ENCODE measurements at places on chromosomes 13 and 19.

DNA sequence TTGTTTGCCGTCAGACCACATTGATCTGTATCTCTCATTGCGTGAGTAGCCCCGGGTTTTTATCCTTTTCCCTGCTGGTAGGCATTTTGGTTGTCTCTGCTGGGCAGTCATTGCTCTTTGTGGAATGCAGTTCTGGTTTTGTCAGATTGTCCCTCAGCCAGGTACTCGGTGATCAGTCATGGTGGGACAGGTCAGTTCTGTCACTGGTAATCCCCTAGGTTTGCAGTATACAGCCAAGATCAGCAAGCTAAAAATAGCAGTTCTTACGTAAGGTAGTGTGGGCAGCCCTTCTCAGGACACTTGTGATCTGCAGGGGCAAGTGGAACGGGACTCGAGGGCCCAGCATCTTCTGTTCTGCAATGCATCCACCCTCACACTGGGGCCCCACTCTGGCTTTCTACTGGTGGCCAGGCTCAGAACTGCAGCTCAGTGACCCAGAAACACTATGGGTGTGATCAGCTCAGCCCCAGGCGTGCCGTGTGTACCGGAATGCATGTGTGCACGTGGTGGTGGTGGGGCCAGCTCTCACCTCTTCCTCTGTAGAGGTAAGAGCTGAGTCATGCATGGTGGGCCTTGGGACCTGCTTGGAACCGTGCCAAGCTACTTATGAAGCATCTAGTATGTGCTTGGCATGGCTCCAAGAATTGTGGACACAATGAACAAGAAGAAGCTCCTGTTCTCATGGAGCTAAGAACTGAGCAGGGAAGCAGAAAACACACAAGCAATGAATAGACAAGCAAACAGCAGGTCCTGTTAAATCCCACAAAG lies 6.3 kb downstream of the PLEKHF1 start:
- no peak for DNase-seq

DNA sequence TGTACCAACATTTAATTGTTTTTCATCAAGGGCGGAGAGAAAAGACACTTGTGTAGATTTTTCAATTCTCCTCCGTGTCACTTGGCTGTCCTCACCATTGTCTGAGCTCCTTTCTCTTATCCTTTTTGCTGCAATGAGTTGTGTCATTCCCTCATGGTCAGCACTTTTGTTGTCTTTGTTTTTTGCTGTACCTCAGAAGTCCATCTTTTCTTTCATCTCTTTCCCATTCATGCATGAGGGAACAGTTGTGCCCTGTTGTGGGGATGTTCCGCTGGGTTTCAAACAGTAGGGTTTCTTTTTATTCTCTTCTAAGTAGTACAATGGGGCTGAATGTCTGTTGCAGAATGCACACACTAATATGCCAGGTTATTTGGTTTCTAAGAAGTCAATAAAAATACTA lies 222.6 kb downstream of the TM9SF2 start:
- DNase-seq = no peak

GRCh38 chr13:30984620-30985019 lies 52.2 kb downstream of the TEX26 start:
- no peak for DNase-seq

DNA sequence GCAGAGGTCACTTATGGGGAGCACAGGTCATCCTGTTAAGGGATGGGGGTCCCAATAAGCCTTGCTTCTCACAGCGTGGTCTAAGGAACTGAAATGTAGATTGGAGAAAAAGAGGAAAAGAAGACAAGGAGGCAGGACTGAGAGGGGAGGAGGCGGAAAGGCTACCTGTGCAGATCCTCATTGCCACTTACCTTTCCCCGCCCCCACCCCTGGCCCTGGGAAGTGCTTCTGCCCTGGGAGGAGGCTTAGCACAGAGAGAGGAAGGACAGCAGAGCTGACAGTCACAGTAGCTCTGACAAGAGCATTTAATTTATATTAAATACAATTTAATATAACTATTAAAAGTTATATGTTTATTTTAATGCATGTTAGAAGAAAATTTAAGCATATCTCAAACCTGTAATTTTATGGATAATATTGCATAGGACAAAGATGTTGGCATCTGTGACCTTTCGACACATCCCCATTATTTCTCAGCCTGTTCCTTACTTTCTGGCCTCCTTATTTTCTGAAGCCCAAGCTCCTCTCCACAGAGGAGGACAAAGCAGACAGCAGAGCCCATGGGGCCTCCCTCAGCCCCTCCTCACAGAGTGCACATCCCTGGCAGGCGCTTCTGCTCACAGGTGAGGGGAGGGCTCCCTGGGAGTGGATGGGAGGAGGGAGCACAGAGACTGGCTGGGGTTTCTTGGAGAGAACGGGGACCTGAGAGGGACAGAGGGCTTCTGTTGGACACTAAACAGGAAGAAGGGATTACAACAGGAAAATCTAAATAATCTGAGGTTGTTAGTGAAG lies 23.4 kb downstream of the CEACAM21 start:
- DNase-seq = no peak

DNA sequence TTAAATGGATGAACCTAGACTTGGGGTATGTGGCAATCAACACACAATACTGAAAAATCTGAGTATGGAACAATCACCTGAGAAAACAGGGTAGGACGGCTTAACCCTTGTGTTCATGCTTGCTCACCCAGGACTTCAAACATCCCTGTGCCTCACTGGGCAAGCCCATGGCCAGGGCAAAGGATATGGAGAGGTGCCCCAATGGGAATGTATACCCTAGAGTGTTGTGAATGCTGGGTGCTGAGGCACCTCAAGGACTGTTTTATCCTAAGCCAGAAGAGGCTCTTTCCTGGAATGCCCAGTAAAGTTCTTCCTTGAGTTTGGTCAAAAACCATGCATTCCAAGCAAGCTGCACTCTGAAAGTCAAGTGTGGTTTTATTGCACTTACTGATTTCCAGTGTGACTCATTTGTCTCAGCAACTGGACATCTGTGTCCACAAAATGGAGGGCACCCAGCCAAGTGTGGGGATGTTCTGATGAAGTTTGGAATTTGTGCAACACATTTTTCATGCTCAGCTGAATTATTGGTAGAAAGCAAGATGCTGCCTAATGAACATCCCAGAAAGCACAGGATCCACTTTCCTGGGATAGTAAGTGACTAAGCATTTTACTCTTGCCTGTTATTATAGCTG lies 531.3 kb downstream of the RFC3 start:
- DNase-seq = peak; percentile 95

- DNase-seq = no peak
These were observed 3.7 kb downstream of the TNFSF9 start for GRCh38 chr19:6534451-6535093.

- no peak for DNase-seq
These were observed 71.3 kb downstream of the PTPRS start for GRCh38 chr19:5269279-5269678.

DNA sequence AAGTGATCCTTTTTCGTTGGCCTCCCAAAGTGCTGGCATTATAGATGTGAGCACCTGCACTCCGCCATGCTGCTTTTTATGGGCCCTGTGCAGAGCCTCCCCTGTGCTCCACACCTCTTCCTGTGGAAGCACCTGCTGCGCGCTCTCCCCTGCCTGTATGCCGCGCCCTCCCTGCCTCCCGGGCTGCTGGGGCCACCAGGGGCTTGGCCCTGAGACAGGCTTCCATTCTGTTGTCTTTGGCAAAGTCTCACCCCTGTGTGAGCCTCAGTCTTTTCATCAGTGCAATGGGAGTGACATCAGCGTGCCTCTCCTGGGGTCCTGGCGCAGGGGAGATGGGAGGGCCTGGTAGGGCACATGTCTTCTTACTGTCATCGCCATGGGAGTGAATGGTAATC lies 1.3 kb downstream of the FAM174C start:
- no peak for DNase-seq

DNA sequence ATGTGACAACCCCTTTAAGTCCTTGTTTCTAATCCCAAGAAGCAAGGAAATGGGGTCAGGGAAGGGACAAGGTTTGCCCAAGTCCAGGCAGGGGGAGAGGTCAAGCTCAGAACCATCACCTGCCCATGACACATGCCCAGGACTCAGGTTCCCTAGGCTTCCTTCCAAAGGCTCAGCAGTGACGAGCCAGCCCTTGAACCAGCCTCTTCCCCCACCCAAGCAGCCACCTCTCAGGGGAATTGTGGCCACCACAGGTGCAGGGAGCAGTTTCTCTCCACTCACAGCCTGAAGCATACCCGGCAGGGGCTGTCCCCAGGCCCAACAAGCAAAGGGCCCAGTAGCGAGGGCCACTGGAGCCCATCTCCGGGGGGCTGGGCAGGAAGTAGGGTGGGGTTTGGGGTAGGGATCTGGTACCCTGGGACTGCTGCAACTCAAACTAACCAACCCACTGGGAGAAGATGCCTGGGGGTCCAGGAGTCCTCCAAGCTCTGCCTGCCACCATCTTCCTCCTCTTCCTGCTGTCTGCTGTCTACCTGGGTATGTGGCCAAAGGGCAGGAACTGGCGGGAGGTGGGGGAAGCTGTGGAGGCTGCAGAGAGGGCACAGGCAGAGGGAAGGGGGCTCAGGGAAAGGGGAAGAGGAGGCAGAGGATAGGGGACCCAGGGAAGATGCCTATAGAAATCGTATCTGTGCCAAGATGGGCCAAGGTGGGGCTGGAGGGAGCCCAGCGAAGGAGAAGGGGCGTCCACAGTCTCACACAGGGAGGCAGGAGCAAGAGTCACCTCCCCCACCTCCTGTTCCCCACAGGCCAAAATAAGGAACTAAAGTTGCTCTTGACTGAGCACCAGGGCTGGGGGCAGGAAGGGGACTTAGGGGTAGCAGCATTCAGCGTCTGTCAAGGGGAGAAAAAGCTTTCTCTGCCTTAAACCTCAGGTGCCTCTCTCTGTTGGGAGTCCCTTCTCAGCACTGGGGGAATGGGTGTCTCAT lies at the start of gene CD79A:
Gene CD79A, plus strand, starts transcription at position 433 of the 986 bp plus-strand sequence. Its CDS starts 26 bp downstream, at position 459.
- no peak for DNase-seq

- DNase-seq = peak; percentile 61
These were observed 129.7 kb downstream of the SLC7A1 start for GRCh38 chr13:29465741-29466293.

GRCh38 chr19:2294687-2295335 lies 12.8 kb upstream of the PEAK3 start:
- peak; percentile 78 for DNase-seq

DNA sequence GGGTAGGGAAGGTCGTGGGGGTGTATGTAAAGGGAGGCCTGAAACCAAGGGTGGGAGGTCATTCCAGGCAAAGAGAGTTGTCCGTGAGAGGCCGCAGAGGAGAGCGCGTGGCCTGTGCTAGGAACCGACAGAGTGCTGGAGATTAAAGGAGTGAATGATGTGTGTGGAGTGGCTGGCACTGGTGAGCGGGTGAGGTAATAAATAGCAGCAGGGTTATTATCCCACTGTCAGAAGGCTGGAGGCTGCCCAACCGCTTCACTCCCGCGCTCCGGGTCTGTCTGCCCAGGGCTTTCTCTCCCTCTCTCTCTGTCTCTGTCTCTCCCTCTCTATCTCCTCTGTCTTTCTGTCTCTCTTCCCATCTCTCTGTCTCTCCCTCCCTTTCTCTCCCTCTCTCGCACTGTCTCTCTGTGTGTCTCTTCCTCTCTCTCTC lies 17.4 kb downstream of the ZNF579 start:
- no peak for DNase-seq
